ENCODE measurements at places on chromosomes 3 and 15.

- peak; percentile 52 for DNase-seq
Measured at GRCh38 chr3:48565591-48566400, 2.2 kb upstream of the UCN2 start.

- no peak for DNase-seq
Measured at GRCh38 chr3:106485217-106485616, 616.4 kb upstream of the CBLB start.

- no peak for DNase-seq
Measured at GRCh38 chr3:100503448-100503847, 11.0 kb downstream of the TMEM45A start.

GRCh38 chr3:187989575-187990153, 164.3 kb upstream of the LPP start:
- DNase-seq, result no peak

DNA sequence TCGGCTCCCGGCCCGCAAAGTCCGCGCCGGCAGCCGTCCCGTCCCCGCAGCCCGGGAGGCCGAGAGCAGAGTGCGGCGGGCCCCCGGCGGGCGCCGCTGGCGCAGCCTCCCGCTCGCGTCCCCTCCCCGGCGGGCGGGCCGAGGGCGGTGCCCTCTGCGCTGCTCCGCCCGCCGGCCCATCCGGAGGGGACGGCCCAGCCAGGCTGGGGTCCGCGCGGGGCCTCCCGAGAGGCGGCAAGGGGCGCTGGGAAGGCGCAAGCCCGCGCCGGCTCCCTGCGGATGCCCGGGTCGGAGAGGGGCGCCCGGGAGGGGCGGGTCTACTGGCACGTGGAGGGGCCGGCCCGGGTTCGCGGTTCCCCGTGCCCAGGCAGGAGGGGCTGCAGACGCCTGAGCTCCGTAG, at the start of the genes CLCN2 and POLR2H:
Gene CLCN2, minus strand, starts transcription at position 74 of the 400 bp plus-strand sequence. CDS start 126 bp downstream, outside the sequence.
Gene POLR2H, plus strand, starts transcription at position 179 of the 400 bp plus-strand sequence. CDS start 1,783 bp downstream, outside the sequence.
- peak; percentile 73 for DNase-seq

DNA sequence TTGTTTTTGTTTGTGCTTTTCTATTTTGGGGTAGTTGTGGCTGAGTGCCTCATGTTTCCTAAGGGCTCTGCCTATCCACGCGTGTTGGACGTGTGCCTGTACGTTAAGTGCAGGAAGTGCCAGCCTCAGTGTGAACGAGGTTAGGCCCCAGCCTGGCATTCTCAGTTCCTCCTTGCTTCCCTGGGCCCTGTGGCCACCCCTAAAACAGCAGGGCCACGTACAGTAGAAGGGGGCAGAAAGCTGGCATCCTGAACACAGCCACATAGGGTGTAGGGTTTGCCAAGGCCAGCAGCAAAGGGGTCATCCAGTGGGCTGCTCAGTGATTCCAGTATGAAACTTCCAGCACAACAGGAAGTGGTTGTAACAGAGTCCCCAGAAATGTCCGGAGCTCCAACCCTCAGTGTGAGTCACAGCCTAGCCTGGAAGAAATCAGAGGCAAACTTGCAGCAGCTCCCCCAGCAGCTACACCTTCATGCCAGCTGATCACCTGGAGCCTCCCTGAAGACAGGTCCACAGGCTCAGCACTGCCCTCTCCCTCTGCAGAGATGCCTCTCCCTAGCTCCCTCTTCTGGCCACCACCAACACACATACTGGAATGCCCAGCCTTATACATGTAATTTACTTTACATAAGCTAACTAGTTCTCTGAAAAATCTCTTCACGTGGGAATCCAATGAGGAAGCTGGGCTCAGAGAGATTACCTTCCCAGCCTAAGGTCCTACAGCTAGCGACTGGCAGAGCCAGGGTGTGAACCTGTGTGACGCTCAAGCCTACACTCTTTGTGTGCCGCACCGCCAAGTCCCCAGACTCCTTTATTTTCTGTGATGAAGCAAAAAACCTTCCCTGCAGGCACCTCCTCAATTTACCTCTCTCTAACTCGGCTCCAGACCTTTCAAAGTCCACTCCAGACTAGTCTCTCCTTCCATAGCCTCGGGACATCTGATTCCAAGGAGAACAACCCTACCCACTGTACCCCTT, 26.6 kb downstream of the ILDR1 start:
- peak; percentile 97 for DNase-seq

DNA sequence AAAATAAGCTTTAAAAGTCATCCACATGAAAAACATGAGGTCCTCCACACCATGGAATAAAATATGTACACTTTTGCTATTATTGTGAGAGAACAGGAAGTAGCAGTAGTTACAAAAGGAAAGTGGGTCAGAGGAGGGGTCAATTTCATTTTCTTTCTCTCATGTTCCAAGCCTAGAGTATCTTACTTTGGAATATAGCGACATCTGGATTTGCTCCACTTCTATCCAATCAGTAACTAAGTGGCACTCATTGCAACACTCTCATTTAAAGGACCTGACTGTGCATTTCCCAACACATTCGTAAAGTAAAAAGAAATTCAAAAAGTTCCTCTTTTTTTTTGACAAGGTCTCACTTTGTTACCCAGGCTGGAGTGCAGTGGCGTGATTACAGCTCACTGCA, 637.3 kb downstream of the TUSC7 start:
- DNase-seq, result no peak

- DNase-seq, result no peak
Measured at GRCh38 chr3:197365586-197365985, 67.2 kb upstream of the DLG1 start.

DNA sequence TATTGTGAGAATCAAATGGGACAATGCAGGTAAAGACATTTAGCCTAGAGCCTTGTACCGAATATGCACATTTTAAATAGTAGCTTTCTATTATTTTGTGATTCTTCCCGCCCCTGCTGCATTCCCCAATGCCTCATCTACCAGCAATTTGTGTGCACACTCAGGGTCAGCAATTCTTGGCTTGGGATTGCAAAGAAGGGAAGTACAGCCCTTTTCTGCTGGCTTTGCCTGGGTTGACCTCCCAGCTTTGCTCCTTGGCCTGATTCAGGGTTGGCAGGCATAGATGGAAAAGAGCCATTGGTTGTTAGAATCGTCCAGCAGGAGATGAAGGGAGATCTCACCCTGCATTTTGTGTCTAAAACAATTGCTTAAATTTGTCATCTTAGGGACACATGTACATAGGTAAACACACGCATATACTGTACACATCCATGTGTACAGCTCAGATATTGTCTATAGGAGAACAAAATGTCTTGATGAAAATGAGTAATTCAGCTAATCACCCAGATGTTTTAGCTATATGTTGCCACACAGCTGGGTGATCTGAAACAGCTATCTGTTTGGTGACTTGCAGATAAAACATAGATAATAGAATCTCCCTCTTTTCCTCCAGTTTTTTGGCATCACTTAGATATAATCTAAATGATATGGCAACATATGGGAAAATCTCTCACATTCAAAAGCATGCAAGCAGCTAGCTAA, 340.9 kb upstream of the TBL1XR1 start:
- DNase-seq, result peak; percentile 54

DNA sequence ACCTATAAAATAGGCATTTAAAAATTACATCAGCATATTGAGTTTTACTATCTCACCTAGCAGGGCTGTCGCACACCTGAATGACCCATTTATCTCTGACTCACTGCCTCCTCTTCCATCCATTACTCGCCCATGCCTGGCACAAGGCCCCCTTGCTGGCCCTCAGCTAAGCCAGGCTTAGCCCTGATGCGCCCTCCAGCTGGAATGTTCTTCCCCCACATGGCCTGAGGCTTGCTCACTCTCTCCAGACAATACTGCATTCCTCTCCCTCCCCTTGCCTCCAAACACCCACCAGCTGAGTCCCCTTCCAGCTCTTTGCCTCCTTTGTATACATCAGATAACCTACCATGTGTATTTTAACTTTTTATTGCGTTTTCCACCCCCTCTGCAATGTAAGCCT, 7.2 kb downstream of the SH3BP5 start:
- DNase-seq, result peak; percentile 84

- no peak for DNase-seq
Measured at GRCh38 chr3:40310705-40311104, 1.2 kb downstream of the EIF1B start.

DNA sequence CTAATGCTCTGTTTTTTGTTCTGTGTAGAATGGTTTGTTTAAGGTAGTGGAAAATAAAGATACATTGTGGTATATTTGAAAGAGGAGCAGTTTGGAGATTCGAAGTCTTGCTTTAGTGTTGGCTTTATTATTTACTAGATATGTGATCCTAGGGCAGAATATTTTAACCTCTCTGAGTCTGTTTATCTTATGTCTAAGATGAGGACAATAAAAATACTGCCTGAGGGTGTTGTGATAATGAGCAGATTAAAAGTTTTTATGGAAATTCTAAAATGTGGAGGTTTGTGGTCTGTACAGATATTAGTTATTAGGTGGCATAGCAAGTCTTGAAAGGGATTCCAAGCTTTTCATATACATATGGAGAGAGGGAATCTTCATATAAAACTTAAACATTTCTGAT, 15.0 kb downstream of the TCF12 start:
- no peak for DNase-seq

- no peak for DNase-seq
Measured at GRCh38 chr15:66614951-66615760, 49.4 kb upstream of the LCTL start.

DNA sequence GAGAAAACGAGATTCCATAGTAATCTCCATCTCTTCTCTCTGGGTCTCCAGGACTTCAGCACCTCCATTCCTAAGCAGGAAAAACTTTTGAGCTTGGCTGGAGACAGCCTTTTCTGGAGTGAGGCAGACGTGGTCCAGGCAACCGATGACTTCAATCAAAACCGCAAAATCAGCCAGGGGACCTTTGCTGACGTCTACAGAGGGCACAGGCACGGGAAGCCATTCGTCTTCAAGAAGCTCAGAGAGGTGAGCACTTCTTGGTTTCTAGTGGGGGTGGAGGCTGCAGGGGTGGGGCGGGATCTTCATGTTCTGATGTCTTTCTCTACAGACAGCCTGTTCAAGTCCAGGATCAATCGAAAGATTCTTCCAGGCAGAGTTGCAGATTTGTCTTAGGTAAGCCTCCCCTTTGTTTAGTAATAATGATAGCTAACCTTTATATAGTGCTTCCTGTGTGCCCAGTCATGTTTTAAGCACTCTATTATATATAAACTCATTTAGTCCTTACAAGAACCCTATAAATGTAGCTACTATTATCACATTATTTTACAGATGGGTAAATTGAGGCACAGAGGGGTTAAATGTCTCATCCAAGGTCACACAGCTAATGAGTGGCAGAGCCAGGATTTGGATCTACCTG, 35.0 kb upstream of the TATDN2 start:
- no peak for DNase-seq

- DNase-seq, result no peak
Measured at GRCh38 chr3:118977118-118977517, 57.5 kb downstream of the IGSF11 start.
